ENCODE measurements at places on chromosomes 2 and 18.
A peak's percentile ranks its signal among the peaks of the same experiment; 100 is the strongest.

DNA sequence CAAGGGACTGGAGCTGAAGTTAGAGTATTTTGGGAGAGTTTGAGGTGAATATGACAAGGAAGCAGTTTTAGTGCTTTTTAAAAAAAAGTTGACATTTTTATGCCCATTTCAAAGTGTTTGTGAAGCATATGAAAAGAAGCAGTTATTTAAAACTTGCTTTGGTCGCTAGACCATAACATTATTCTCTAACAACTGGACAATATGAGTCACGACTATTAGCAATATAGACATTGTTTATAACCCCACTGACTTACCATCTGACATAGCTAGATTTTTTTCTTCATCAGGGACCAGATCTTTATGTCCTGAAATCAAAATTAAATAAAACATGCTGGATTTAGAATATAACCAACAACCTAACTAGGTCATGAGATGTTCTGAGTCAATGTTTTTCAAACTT, 22.6 kb upstream of the DYTN start:
- DNase-seq = no peak

DNA sequence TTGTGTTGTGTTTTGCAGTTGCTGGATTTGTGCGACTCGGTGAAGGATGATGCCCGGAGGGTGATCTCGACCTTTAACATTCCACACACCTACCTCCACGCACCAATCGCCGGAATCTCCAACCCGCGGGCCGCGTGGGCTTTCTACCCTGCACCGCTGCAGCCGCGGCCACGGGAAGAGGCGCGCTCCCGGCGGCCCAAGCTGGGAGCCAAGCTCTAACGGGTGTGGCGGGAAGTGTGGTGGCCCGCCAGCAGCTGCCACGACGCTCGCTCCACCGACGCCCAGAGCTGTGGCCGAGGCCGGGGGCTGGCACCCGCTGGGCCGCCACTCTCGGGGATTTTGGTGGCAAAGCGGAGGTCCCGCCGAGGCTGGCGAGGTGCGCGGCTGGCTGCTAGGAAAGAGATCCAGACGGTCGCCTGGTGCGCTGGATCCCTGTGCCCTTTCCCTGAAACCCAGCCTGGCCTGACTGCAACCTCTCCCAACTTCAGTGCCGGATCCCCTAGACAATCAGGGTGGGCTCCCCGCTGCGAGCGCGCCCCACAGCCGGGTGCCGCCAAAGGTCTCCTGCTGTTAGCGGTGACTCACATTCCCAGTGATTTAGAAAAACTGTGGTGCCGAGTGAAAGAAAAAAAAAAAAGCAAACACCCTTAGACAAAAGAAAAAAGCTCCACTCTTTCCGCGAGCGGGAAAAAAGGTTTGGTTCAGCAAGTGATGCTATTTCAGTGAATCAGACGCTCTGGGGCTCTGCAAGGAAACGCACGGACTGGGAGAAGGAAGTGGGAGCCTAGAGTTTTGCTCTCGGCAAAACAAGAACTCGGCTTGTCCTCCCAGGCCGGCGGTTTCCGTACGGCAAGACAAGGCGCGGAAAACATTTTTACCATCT, 2.9 kb upstream of the BCL2L11 start:
- no peak for DNase-seq

DNA sequence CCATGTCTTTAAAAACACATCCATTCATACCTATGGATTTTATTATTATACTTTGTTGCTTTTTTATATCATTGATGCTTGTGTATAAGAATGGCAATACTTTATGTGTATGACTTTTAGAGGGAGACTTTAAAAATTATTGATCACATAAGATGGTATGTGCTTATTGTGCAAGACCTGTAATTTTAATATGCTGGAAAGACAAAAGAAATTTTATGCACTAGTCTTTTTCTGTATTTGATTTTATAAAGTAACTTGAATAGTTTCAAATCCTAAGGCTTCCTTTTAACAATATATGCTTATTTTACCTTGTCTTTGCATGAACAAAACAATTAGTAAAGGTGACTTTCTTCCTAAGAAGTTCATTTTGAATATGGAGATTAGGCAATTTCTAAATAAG, 226.4 kb downstream of the PARD3B start:
- DNase-seq = no peak

- DNase-seq = peak; percentile 65
Observed at GRCh38 chr2:69012310-69013141, 453 bp upstream of the ANTXR1 start.

GRCh38 chr2:11099122-11100065, 55.9 kb upstream of the SLC66A3 start:
- no peak for DNase-seq

GRCh38 chr2:168935810-168936581, 34.9 kb downstream of the G6PC2 start:
- no peak for DNase-seq

DNA sequence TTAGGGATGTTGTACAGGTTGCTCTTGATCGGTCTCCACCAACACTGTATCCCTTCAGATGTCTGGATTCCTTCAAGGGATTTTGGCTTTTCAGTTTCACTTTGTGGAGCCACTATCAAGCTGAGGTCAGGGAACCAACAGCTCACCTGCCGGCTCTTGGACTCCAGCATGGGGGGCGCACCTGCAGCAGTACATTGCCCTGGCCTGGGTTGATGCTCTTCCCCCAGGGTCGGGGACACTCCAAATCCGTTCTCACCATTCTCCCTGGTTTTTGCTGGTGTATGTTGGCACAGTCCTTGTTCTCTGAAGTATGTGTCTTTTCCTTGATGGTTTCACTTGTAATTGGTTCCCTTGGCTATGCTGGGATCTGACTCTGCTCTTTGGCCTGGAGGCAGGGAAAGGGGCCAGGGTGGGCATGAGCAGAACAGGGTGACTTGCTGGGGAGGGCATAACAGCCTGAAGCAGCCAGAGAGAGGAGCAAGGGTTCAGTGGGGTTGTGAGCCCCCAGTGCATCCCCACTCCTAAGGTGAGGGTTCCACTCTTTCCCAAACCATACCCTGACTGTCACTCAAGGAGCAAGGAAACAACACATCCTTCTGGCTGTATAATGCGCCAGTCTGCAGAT, 5.1 kb downstream of the ARHGEF4 start:
- DNase-seq = no peak

GRCh38 chr18:8286303-8286702, 322.9 kb upstream of the RAB12 start:
- no peak for DNase-seq

- DNase-seq = no peak
Observed at GRCh38 chr18:46388286-46388685, 268.7 kb downstream of the LOXHD1 start.

DNA sequence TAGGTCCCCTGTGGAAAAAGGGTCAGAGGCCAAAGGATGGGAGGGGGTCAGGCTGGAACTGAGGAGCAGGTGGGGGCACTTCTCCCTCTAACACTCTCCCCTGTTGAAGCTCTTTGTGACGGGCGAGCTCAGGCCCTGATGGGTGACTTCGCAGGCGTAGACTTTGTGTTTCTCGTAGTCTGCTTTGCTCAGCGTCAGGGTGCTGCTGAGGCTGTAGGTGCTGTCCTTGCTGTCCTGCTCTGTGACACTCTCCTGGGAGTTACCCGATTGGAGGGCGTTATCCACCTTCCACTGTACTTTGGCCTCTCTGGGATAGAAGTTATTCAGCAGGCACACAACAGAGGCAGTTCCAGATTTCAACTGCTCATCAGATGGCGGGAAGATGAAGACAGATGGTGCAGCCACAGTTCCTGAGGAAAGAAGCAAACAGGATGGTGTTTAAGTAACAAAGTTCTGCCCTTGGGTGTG, 165.8 kb downstream of the RPIA start:
- no peak for DNase-seq

DNA sequence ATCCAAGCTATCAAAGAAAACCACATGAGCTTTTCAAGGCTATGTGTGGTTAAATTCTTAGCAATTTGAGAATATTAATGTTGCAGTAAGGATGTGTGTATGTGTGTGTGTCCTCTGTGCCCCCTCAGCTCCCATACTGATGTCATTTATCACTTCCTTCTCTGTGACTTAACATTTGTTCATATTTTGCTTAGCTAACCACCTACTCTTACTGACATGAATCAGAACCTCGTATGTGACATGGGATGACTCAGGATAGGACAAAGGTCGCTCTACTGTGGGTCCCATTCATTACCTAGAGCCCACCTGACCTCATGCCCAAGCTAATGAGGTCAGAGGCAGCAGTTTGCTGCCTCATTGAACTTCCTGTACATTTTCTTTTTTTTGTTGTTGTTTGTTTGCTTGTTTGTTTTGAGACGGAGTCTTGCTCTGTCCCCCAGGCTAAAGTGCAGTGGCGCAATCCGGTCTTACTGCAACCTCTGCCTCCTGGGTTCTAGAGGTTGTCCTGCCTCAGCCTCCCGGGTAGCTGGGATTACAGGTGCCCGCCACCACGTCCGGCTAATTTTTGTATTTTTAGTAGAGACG, 36.3 kb downstream of the MOGAT1 start:
- DNase-seq = no peak

- DNase-seq = no peak
Observed at GRCh38 chr2:214395040-214395439, 15.8 kb upstream of the VWC2L start.

DNA sequence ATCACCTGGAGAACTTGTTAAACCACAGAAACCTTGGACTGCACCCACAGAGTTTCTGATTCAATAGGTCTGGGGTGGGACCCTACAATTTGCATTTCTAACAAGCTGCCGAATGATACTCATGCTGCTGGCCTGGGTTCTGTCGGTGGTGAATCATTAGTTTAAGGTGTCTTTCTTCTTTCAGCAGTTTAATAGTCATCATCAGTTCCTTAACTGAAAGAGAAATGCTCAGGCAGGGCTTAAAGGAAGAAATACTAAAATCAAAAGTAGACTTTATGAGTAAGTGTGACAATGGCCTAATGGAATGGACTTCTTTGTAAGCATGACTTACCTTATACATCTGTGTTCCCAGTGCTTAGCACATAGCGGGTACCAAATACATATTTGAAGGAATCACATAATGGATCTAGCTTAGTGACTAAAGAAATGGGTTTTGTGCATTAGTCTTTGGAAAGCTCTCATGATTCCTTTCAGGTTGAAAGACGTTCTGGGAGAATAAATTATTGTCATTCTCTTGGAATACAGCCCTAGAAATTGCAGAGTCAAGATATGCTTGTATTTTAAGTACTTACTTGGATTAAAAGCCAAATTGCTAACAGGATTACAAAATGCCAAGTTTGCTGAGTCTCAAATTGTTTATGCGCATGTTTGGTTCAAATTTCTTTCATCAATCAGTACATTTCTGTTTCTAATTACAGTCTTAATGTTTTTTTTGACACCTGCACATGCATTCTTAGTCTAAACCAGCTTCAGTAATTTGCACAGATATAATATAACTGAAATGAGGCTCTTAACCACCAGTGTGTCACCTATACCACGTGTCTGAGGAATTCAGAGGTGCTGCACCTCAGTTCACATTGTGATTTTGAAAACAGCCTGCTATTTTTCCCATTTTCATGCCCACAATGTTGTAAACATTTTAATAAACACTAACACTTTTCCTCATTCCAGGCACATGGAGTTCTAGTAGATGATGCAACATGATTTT, 220.3 kb upstream of the NRP2 start:
- no peak for DNase-seq

GRCh38 chr2:226208726-226209125, 590.9 kb downstream of the IRS1 start:
- DNase-seq = no peak

GRCh38 chr2:163733301-163733938, 2.4 kb downstream of the FIGN start:
- DNase-seq = no peak

DNA sequence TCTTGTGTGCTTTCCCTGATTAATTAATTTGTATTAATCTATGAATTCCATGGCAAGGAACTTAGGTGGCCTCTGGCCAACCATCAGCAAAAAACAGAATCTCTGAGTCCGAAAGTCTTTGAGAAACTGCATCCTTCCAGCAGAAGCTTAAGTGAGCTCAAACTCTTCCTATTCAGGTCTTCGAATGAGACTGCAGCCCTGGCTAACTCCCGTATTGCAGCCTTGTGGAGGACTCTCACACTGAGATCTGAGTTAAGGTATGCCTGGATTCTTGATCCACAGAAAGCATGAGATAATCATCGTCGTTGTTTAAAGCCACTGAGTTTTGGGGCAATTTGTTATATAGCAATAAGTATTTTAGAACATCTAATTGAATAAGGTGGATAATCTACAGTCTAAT, 1143.9 kb upstream of the NXPH2 start:
- no peak for DNase-seq

- DNase-seq = peak; percentile 16
Observed at GRCh38 chr18:45627204-45627526, 11.9 kb downstream of the SLC14A2 start.

- no peak for DNase-seq
Observed at GRCh38 chr2:162057426-162057825, 16.6 kb downstream of the DPP4 start.

GRCh38 chr2:238949710-238950345, 101.9 kb downstream of the TWIST2 start:
- no peak for DNase-seq

- DNase-seq = no peak
Observed at GRCh38 chr2:235502336-235502735, 8.5 kb downstream of the AGAP1 start.

DNA sequence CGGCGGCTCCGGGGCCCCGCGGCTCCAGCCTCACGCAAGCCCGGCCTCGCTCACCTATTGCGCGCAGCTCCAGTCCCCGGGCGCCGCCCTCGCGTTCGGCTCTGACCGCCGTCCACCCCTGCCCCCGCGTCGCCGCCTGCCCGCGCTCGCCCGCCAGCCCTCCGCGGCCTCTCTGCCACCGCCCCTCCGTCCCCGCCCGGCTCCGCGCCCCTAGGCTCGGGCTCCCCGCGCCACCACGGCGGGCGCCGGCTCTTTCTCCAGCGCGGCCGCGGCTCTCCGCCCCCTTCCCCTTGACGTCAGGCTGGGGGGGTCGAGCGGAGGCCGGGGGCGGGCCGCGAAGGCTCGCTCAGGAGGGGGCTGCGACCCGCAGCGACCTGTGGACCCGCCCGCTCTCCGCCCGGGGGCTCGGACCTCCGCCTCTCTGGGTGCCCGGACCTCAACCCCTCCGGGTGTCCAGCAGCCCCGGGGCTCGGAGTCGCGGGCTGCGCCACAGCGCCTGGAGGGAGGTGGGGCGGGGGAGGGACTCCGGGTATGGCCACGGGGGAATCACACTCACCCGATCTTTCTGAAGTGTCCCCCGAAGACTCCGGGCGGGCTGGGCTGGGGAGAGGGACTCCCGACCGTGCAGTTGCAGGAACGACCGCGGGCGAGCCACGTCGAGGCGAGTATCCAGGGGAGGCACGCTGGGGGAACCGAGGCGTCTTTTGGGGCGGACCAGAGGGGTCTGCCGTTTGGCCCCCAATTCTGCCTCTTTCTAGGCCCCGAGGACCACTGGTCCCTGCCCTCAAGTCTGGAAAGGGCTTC, at the start of gene SEMA4C:
Gene SEMA4C, minus strand, starts transcription at position 259 of the 804 bp plus-strand sequence. CDS start 2,194 bp downstream, outside the sequence.
- DNase-seq = no peak

DNA sequence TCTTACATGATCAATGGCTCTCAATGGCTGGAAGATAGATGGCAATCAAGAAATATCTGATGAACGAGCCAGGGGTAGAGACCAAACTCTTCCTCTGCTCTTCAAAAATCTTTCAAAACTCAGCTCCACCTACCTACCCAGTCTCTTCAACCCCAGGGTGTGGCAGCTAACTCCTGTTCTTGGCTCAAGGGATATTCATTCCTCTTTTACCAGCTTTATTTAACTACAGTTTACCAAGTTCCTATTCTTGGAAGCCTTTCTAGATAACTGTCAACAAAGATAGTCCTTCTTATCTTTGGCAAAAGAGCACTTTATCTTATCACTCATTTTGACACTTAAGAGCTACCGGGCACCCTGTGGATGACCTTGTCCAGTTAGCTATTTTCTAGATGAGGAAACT, 36.3 kb downstream of the EPHA4 start:
- DNase-seq = no peak

- no peak for DNase-seq
Observed at GRCh38 chr2:119533560-119533959, 9.3 kb upstream of the SCTR start.

Measured in NCI-H187 (cell line).